ENCODE measurements at places on chromosomes 13 and 19.

DNA sequence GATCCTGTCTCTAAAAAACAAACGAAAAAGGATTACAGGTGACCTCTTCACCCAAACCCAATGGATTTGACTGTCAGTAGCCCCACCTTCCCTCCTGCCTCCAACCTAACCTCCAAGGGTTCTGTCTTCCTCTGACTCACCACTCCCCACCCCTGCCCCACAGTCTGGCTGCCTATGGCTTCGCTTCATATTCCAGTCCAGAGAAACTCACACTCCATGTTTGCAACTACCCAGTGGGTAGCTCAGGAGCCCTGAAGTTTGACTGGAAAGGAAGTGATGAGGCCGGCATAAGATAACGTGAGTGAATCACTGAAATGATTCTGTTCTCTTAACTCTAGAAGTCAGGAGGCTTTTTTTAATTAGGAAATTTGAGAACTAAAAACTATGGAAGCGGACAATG is 303.9 kb downstream of the FOXO1 start:
- no peak for DNase-seq

DNA sequence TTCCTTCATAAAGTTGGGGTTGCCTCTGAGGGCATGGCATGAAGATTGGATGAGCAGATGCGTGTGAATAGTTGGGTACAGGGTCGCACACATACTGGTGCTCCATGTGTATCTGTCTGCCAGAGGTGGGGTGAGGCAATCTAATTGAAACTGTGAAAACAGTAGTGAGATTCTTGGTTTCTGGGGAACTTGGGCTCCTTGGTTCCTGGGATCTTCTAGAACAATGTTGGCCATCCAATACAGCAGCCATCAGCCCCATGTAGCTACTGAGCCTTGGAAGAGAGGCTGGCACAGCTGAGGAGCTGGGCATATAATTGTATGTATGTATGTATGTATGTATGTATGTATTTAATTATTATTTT is 616 bp downstream of the FCHO1 start:
- DNase-seq, result no peak

DNA sequence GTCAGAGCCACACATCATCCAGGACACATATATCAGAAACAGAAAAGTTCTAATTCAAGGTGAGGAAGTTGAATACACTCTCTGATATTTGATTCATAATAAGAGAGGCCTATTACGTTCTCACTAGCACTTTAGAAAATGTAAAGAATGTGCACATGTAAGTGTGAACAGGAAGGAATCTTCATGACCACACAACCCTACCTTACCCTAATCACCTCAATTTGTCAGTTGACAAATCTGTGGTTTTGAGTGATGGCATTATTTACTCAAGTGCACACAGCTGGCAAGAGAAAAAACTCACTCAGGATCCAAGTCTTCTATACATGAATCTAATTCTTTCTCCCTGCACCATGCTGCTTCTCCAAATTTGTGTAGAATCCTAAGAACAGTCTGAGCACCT is 445.8 kb downstream of the SUCLA2 start:
- DNase-seq, result no peak

DNA sequence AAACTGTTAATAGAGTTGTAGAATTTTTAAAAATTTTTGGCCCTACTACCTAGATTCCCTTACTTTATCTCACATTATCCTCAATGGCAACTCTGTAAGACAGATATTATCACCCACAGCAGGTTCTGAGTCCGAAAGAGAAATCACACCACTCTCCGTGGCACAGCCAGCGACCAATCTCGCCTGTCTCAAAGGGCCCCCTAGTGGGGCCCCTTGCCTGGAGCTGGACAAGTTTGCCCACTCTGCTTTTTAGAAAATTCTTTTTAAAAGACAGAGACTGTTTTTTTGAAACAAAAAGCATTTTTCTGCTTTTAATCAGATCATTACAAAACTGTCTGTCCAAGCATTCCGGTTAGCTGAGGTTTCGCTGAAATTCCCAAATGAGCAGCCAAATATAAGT is 21.7 kb downstream of the PHF11 start:
- peak; percentile 9 for DNase-seq

DNA sequence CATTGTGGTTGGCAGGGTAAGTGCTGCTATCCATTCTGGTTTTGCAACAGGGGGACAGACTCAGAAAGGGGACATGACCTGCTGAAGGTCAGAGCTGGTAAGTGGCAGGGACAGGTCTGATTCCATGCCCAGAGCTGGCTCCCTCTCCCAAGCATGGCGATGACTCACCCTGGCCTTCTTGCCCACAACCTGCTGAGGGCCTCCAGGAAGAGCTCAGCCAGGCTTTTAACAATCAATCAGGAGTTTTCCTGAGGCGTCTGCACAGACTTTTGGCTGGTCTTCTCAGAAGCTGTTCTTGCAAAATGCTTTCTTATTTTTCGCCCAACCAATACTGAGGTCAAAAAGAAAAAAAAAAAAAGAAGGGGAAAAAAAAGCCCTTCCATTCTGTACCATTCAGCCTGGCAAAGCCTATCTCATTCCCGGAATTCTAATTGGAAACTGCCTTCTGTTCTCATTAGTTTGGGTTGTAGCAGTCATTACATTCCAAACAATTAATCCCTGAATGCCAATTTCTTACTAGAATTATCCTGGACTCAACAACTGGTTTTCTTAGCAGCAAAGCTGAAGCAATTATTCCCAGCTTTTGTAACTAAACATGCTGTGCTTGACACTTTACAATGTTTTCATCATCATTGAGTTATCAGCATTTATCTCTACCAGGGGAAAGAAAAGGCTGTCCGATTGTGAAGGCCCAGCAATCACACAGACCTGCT is 17.7 kb downstream of the SIAH3 start:
- DNase-seq, result no peak
